ENCODE measurements at places on chromosomes 11 and 22. TPM values are rescaled to one million over a fixed set of nuclear protein-coding genes. Genes with fewer than 3 reads are reported as not detected.

DNA sequence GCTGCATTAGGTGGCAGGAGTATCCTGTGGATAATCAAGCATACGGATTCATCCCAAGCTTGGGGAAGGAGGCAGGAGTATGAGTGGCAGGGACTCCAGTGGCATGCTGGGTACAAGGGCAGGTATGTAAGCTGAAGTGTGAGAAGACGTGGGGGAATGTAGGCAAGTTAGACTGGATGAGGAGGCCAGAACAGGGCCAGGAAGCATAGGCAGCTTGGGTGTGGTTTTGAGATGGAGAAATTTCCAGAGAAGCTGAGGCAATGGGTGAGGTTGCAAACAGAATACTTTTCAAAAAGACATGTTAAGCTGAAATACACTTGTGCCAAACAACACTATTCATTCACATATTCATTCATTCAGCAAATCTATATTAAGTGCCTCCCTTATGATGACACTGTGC is 43.1 kb upstream of the AMOTL1 start:
- no peak overlapping the region for H3K27ac ChIP-seq
- H3K4me1 ChIP-seq: no peaks in the 10 kb centered on the region
- no peak for DNase-seq
- H3K27me3 ChIP-seq: peaks cover 16% of the 10 kb centered on the region
- no peaks in the 10 kb centered on the region for H3K36me3 ChIP-seq
- H3K4me3 ChIP-seq: no peak overlapping the region

RIMBP3B gene
- total RNA-seq: 0.68 TPM

GRCh38 chr11:27277843-27278242 is 85.2 kb downstream of the CCDC34 start:
- no peak for DNase-seq
- peaks cover 2% of the 10 kb centered on the region for H3K27me3 ChIP-seq
- H3K4me3 ChIP-seq: no peak overlapping the region
- no peaks in the 10 kb centered on the region for H3K4me1 ChIP-seq
- no peaks in the 10 kb centered on the region for H3K36me3 ChIP-seq

DNA sequence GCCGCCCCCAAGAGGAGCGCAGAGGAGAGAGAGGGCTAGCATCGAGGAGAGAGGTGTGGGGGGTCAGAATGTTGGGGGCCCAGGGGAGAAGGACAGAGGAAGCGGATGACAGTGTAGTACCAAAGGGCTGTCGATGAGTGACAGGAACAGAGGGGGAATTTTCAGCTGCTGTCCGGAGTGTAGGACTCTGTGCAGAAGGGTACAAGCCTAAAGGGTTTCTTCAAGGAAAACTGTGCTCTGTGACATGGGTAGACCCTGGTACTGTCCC is 5.3 kb upstream of the NLRP6 start:
- H3K4me1 ChIP-seq: peaks cover 46% of the 10 kb centered on the region
- peaks cover 10% of the 10 kb centered on the region for H3K27me3 ChIP-seq
- H3K4me3 ChIP-seq: no peak overlapping the region
- peaks cover 26% of the 10 kb centered on the region for H3K36me3 ChIP-seq

DEFB131B gene
- total RNA-seq: not detected

- peaks cover 62% of the 10 kb centered on the region for H3K27me3 ChIP-seq
- no peak overlapping the region for H3K27ac ChIP-seq
- no peak for DNase-seq
- H3K4me1 ChIP-seq: no peaks in the 10 kb centered on the region
- no peaks in the 10 kb centered on the region for H3K36me3 ChIP-seq
Measured at GRCh38 chr11:34642873-34643272, 22.0 kb downstream of the EHF start.

SEPTIN3 gene
- total RNA-seq: 0.21 TPM

- peaks cover 72% of the 10 kb centered on the region for H3K4me1 ChIP-seq
- no peak overlapping the region for H3K4me3 ChIP-seq
- no peak for DNase-seq
- peak overlapping the region; percentile 18 for H3K27ac ChIP-seq
- H3K27me3 ChIP-seq: no peaks in the 10 kb centered on the region
Measured at GRCh38 chr22:30272781-30273601, 6.3 kb upstream of the OSM start.

GRAMD1B gene
- 26.0 TPM for total RNA-seq

PGA5 gene
- not detected for total RNA-seq

CCDC87 gene
- total RNA-seq: 0.55 TPM

GRCh38 chr11:65047581-65048422 is 6.8 kb downstream of the SAC3D1 start:
- H3K4me3 ChIP-seq: peak overlapping the region; percentile 66
- H3K27me3 ChIP-seq: no peaks in the 10 kb centered on the region
- peaks cover 12% of the 10 kb centered on the region for H3K36me3 ChIP-seq
- peaks cover 37% of the 10 kb centered on the region for H3K4me1 ChIP-seq
- peak overlapping the region; percentile 77 for H3K27ac ChIP-seq
- DNase-seq: no peak

DNA sequence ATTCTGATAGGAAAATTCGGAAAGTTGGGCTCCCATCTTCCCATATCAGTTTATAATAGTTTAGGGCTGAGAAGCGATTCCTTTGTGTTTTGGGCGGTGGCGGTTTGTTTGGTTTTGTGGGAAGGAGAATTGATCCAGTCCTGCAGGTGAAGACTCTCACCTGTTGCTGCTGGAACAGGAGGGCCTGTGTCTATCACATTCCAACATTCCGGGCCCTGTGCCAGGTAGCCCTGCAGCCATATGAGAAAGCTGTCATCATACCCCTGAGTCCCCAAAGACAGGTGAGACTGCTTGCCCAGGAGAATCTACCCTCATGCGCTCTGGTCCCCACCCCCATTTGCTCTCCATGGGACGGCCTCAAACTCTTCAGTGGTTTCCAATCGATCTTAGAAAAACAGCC is 62.1 kb downstream of the TRAF6 start:
- no peak for DNase-seq
- H3K4me3 ChIP-seq: no peak overlapping the region
- peaks cover 17% of the 10 kb centered on the region for H3K27me3 ChIP-seq
- peaks cover 31% of the 10 kb centered on the region for H3K4me1 ChIP-seq
- no peaks in the 10 kb centered on the region for H3K36me3 ChIP-seq
- no peak overlapping the region for H3K27ac ChIP-seq

DNA sequence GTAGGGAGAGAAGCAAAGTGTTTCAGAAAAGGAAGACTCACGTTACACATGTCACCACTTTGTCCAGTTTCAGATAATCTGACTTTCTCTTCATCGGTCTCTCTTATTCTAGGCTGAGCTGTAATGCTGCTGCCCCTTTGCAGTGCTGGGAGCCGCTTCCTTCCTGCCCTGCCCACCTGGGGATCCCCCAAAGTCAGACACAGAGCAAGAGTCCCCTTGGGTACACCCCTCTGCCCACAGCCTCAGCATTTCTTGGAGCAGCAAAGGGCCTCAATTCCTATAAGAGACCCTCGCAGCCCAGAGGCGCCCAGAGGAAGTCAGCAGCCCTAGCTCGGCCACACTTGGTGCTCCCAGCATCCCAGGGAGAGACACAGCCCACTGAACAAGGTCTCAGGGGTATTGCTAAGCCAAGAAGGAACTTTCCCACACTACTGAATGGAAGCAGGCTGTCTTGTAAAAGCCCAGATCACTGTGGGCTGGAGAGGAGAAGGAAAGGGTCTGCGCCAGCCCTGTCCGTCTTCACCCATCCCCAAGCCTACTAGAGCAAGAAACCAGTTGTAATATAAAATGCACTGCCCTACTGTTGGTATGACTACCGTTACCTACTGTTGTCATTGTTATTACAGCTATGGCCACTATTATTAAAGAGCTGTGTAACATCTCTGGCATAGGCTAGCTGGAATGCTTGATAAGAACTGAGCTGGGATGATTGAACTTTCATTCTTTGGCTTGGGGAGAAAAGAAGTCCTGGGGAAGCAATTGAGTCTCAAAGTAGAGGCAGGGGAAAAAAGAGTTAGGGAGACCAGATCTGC is 31.2 kb upstream of the SMIM35 start:
- peaks cover 51% of the 10 kb centered on the region for H3K4me1 ChIP-seq
- peak; percentile 55 for DNase-seq
- peaks cover 7% of the 10 kb centered on the region for H3K27me3 ChIP-seq
- peak overlapping the region; percentile 64 for H3K4me3 ChIP-seq
- H3K27ac ChIP-seq: peak overlapping the region; percentile 80

GRCh38 chr11:82930229-82930628 is 28.7 kb downstream of the DDIAS start:
- peaks cover 13% of the 10 kb centered on the region for H3K4me1 ChIP-seq
- no peak overlapping the region for H3K27ac ChIP-seq
- H3K27me3 ChIP-seq: no peaks in the 10 kb centered on the region
- peaks cover 52% of the 10 kb centered on the region for H3K36me3 ChIP-seq
- DNase-seq: no peak

DNA sequence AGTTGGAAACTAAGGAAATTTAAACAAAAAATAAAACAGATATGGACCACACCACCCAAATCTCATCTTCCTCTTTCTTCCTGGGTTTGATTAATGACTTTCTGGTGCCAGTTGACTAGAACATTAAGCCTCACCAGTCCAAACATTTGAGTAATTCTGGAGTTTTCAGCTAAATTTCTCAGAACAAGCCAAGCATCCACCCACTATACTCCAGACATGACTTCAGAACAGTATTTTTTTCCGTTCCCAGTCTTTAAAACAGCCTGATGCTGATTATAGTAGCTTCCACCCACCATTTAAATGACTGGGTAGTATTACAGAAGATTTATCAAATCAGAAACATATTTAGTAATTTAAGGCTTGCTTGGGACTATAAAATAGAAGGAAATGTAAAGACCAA is 230.9 kb upstream of the UBASH3B start:
- H3K27ac ChIP-seq: no peak overlapping the region
- H3K27me3 ChIP-seq: no peaks in the 10 kb centered on the region
- no peaks in the 10 kb centered on the region for H3K36me3 ChIP-seq
- no peak for DNase-seq

GRCh38 chr22:38866399-38867123 is 5.5 kb downstream of the CBX6 start:
- no peaks in the 10 kb centered on the region for H3K27me3 ChIP-seq
- H3K27ac ChIP-seq: no peak overlapping the region
- H3K4me3 ChIP-seq: no peak overlapping the region
- H3K4me1 ChIP-seq: peaks cover 26% of the 10 kb centered on the region
- DNase-seq: no peak

DNA sequence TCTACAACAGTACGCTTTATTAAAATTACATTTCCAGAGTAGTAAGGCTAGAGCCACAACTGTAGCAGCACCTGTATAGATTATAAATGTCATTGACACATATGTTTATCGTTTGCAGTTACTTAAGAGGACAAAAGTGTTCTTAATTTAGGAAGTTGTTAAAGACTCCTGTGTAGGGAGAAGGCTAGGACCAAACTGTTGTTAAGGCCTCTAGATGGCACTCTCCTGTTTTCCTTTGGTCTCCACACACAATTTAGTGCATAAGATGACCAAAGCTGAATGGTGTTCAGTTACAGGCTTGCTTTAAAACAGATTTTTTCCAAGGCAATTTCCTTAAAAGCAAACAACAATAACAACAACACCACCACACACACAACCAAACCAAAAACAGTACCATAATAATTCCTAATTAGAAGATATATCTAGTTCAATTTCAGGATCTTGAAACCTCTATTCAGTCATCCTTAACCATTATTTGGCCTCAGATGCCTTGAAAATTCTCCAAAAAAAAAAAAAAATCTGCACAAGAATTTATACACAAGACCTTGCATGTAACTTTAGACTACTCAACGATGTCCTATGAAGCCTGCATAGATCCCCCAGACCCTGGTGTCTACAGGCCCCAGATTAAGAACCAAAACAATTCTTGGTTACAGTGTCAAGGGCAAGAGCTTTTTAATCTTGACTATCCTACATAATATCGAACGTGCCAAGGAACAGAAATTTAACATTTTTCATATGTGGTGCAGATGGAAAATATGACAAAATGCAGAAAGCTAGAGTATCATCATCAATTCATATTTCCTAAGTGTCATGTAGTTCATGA is 42.6 kb upstream of the APOA1 start:
- H3K27me3 ChIP-seq: no peaks in the 10 kb centered on the region
- H3K27ac ChIP-seq: peak overlapping the region; percentile 20
- peaks cover 4% of the 10 kb centered on the region for H3K36me3 ChIP-seq
- no peak overlapping the region for H3K4me3 ChIP-seq

IFITM10 gene
- 1.0 TPM for total RNA-seq

DNA sequence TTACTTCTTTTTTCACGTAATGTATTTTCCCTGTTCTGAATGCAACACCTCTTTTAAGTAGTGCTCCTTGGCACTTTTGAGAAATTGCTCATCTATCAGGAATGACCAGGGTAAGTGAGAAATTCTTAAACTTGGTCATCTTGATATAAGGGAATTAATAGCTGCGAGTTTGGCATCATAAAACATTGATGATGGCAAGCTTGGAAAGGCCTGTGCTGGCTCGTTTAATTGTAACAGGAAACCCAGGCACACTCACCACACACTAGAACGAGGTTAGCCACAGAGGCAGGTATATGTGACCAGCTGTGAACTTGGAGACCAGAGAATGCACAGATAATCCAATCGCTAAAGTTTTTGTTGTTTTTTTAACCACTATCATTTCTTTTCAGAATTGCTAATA is 24.3 kb downstream of the FAM118A start:
- no peaks in the 10 kb centered on the region for H3K27me3 ChIP-seq
- H3K27ac ChIP-seq: peak overlapping the region; percentile 65
- peaks cover 58% of the 10 kb centered on the region for H3K36me3 ChIP-seq
- H3K4me1 ChIP-seq: peaks cover 29% of the 10 kb centered on the region
- peak overlapping the region; percentile 24 for H3K4me3 ChIP-seq

DNA sequence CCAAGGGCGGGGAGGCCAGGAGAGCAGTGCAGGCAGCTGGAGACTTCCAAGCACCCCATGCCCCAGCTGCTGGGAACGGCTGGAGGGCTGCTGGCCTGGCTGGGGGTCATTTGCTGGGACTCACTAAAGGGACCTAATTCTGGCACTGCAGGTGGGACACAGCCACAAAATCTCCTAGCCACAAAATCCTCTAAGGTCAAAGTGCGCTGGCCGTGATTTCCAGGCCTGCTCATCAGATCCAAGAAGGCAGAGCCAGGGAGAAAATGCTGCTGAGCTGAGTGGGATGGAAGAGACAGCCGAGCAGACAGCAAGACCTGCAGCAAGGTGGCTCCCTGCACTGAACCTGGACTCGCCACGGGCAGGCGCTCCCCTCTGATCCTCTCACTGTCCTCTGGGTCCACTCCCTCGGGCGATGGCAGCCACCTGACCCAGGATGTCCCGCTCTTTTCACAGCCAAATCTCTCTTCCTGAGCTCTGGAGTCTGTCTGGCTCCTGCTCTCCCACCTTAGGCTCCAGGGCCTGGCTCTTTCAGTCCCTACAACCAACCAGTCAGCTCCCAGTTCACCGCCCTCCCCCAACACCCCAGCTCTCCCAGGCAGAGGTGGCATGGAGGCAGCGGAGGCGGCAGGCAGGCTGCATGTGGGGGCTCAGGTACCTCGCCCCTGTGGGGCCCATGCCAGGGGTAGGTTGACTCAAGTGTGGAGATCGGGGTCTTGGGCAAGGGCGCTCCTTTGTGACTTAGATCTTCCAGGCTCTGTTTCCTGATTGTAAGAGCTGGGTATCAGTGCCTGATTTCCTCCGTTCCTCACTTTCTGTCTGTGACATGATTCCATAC is 14.5 kb downstream of the OVOL1 start:
- H3K4me3 ChIP-seq: no peak overlapping the region
- H3K36me3 ChIP-seq: no peaks in the 10 kb centered on the region
- peaks cover 14% of the 10 kb centered on the region for H3K4me1 ChIP-seq
- peaks cover 11% of the 10 kb centered on the region for H3K27me3 ChIP-seq
- no peak for DNase-seq

GRCh38 chr11:8765294-8765693 is 82.7 kb downstream of the RPL27A start:
- H3K36me3 ChIP-seq: no peaks in the 10 kb centered on the region
- no peak overlapping the region for H3K4me3 ChIP-seq
- no peak overlapping the region for H3K27ac ChIP-seq
- DNase-seq: no peak
- H3K4me1 ChIP-seq: no peaks in the 10 kb centered on the region
